ENCODE measurements at places on chromosomes 2 and 18. TPM values are rescaled to one million over a fixed set of nuclear protein-coding genes. Genes with fewer than 3 reads are reported as not detected.
A peak's percentile ranks its signal among the peaks of the same experiment; 100 is the strongest.

TRABD2A gene
- polyA plus RNA-seq: 0.67 TPM

GRCh38 chr2:128492966-128493811 is 174.5 kb upstream of the HS6ST1 start:
- no peak for DNase-seq

ABCB6 gene
- polyA plus RNA-seq: 39.3 TPM

- DNase-seq: no peak
Observed at GRCh38 chr2:64861452-64862397, 127.5 kb upstream of the SLC1A4 start.

COL6A3 gene
- 247 TPM for polyA plus RNA-seq

ADRA2B gene
- polyA plus RNA-seq: 5.1 TPM

DNA sequence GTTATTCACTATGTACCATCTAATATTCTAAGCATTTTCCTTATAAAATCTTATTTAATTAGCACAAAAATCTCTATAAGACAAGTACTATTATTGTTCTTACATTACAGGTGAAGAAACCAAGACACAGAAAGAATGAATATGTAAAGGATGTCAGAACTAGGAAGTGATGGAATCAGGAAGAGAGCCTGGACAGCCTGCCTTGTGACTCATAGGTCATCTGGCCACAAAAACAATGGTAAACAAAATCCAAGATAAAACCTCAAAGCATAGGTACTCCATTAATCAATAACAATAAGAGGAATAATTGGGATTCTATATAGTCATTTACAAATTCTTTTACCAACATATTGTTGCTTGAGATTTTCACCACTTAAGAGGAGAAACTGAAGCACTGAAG is 505.4 kb upstream of the PIK3C3 start:
- no peak for DNase-seq

DNA sequence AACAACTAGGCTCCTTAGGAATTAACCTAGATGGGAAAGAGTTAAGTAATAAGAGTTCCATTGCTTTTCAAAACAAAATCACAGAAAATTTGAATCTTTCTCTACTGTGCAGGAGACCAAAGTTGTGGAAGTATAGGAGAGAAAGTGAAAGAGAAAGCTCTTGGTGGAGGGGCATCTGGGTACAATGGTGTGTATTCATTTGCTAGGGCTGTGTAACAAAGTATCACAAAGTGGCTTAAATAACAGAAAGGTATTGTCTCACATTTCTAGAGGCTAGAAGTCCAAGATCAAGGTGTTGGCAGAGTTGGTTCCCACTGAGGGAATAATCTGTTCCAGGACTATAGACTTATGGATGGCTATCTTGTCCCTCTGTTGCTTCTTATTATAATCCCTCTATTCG is 50.5 kb upstream of the GORASP2 start:
- DNase-seq: no peak

- DNase-seq: no peak
Observed at GRCh38 chr2:205984381-205984780, 101.6 kb downstream of the INO80D start.

OSR1 gene
- polyA plus RNA-seq: 19.9 TPM

- no peak for DNase-seq
Observed at GRCh38 chr2:41441958-41442357, 605.9 kb upstream of the PKDCC start.

- no peak for DNase-seq
Observed at GRCh38 chr2:229226382-229226781, 44.7 kb downstream of the PID1 start.

ASAP2 gene
- polyA plus RNA-seq: 60.1 TPM

- no peak for DNase-seq
Observed at GRCh38 chr18:49837889-49838288, 24.6 kb upstream of the ACAA2 start.

ERLEC1 gene
- polyA plus RNA-seq: 83.1 TPM

DNA sequence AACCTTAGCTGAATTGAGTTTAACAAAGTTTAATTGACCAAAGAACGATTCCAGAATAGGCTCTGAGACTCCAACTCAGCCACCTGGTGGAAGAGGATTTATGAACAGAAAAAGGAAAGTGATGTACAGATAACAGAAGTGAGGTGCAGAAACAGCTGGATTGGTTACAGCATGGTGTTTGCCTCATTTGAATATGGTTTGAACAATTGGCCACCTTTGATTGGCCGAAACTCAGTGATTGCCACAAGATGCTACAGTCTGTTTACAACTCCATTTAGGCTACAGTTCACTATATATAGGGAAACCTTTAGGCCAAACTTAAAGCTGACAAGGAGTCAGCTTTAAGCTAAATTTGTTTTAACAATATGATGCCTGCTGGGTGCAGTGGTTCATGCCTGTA is 28.1 kb upstream of the SLC35G4 start:
- no peak for DNase-seq

DNA sequence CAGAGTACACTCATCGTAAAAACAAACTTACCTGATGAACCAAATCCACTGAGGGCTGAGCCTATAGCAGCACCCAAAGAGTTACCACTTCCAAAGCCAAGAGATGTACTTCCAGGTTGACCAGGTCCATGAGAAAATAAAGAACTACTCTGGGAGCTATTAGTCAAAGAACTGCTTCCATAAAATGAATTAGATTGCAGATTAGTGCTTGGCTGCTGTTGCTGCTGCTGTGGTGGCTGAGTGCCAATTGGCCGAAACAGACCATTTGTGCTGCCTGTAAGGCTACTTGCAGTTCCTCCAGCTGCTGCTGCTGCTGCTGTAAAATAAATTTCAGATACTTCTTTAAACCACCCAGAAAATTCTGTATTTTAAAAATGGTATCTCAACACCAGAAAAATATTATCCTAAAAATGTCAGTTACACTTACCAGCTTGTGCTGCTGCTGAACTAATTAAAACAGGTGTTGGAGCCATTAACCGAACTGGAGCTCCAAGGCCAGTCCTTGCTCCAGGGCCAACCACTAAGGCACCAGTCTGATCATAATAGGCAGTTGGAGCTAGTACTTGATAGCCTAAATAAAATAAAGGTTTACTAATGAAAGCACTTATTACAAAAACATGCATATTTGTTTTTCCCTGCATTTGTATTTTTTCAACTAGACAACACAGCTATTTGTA is 58.1 kb upstream of the SDC1 start:
- peak; percentile 54 for DNase-seq

HOXD13 gene
- 0.10 TPM for polyA plus RNA-seq

- no peak for DNase-seq
Observed at GRCh38 chr2:943461-943797, 7.2 kb upstream of the SNTG2 start.

DNA sequence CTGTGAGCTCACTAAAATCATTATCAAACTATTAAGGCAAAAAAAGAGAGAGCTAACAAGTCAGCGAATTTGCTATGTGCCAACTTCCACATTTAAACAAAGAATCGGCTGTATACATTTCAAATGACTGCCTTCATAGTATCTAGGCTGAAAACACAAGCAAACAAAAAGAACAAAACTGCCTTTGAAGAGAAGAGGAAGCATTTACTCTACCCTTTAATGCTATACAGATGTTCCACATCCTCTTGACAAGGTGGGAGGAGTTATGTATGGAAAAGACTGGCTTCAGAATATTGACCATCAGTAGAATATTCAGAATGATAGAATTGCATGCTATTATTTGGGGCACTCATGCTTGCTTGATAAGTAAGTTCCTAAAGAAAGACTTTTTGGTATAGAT is 741.7 kb downstream of the PLCL1 start:
- no peak for DNase-seq

GRCh38 chr18:57436965-57437333 is 1.8 kb downstream of the ONECUT2 start:
- DNase-seq: no peak

ERICH2 gene
- 2.0 TPM for polyA plus RNA-seq

- DNase-seq: no peak
Observed at GRCh38 chr2:173972165-173972564, 7.0 kb upstream of the SP3 start.

FZD7 gene
- 72.4 TPM for polyA plus RNA-seq

IL36G gene
- 0.35 TPM for polyA plus RNA-seq

- DNase-seq: no peak
Observed at GRCh38 chr2:33167622-33168245, 221.0 kb downstream of the LTBP1 start.

GRCh38 chr2:54941248-54941984 is 108.8 kb downstream of the RTN4 start:
- no peak for DNase-seq

DNA sequence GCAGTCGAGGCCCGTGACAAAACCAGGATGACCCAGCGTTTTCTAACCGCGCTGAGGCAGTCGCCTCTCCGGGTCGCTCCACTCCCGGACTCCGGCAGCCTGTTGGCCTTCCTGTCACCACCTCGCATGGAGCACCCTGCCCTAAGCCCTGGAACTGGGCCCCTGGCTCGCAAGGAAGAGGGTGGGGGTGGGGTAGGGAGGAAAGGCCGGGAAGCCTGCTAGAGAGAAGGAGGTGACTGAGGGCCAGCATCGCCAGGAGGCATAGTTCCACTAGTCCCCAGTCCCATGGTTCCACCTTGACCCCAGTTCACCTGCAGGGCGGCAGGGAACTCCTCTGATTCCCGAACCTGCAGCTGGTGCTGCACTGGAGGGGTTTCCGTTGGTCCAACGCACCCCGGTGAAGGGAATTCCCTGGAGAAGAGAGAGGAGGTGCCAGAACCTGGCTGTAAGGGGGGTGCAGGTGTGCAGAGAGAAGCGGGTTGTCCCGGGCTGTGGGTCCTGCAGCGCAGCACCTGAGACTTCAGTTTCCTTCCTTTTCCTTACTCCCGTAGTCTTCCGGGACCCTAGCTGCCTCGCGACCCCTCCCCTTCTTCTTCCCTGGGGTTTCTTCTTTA is 11.8 kb upstream of the EN1 start:
- DNase-seq: no peak

IL1RL2 gene
- polyA plus RNA-seq: 1.2 TPM

DNA sequence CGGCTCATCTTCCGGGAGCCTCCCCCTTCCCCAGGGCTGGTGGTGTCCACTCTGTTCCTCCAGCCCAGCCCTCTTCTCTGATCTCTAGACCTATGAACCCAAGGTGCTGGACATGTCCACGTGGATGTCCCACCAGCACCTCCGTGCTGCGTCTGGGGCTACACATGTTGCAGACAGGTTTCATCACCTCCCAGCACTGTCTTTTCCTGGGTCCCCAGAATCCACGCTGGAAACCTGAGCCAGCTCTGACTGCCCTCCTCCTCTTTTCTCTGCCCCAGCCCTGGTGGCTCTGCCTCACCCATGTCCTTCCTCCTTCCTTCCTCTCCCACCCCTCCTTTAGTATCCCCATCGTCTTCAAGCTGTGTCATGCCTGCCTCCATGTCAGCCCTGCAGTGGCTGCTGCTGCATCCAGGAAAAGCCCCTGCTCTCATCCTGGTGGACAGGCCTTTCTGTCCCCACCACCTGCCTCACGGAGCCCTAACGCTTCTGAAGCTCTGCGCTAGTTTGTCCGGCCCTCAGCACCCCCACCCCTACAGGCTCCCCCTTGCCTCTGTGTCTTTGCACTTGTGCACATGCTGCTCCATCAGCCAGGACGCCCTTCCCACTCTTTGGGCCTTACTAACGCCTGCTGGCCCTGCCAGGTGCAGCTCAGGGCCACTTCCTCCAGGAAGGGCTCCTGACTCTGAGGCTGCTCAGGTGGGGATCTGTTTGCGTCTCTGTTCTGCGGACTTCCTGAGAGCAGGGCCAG is 105.9 kb downstream of the DYSF start:
- DNase-seq: no peak

CYRIA gene
- 3.1 TPM for polyA plus RNA-seq

DNA sequence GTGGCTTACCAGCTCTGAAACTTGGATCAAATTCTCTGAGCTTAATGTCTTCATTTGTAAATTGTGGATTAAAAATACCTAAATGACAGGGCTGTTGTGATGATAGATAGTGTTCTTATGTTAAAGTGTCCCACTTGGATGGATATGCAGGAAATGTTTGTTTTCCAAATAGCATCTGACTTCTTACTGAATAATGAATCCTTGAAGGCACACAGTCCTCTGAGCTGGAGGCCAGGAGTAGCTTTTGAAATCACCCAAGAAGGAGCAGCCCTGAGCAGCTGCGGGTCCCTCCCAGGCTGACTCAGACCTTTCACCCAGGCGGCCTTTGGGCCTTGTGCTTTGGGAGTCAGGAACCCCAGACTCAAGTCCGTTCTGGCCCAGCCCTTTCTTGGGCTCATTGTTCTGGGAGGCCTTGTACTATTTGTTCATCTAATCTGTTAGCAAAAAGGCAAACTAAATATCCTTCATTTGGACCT is 173.0 kb upstream of the GATA6 start:
- DNase-seq: no peak

GRCh38 chr2:205539603-205540002 is 142.7 kb upstream of the NRP2 start:
- DNase-seq: no peak

ALKAL2 gene
- polyA plus RNA-seq: 5.7 TPM

DNA sequence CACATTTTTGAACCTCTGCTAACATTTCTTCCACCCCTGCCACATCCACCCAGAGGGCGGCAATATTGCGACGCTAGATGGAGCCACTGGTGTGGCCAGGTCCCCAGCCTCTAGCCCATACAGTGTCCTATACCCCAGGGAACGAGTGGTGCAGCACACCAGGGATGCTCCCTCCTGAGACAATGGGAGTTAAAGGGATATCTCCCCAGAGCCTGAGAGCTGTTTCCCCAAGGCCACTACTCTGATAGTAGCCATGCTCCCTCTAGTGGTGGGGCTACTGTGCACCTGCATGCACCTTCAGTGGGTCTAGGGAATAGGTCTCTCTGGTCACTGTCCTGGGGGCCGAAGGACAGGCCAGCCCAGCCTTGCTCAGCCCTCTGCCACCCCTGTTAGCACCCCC is 336.4 kb upstream of the FSHR start:
- DNase-seq: no peak

MYO7B gene
- 0.59 TPM for polyA plus RNA-seq

Data from left renal pelvis (tissue), 4 donors.